Ecto neural progenitor cell (in vitro differentiated cells): ENCODE measurements at places on chromosomes 7 and 10.

- DNase-seq: no peak
Measured at GRCh38 chr7:8747338-8747737, 313.9 kb downstream of the NXPH1 start.

DNA sequence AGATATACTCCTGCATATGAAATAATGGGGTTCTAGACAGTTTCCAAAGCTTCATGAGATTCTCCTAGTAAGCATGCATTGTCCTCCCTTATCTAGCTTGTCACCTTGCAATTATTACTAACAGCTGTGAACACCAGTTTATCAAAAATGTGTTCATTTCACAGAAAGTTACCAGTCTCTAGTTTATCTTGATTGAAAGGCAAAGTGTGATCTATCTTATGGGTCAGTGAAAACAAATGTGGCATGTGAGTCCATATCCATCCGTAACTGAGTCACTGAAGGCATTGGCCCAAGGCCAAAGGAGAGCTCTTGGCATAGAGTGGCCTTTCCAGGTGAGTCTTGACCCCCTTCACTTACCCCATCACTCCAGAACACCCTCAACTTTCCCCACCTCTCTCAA, 53.2 kb downstream of the GSAP start:
- DNase-seq: no peak

DNA sequence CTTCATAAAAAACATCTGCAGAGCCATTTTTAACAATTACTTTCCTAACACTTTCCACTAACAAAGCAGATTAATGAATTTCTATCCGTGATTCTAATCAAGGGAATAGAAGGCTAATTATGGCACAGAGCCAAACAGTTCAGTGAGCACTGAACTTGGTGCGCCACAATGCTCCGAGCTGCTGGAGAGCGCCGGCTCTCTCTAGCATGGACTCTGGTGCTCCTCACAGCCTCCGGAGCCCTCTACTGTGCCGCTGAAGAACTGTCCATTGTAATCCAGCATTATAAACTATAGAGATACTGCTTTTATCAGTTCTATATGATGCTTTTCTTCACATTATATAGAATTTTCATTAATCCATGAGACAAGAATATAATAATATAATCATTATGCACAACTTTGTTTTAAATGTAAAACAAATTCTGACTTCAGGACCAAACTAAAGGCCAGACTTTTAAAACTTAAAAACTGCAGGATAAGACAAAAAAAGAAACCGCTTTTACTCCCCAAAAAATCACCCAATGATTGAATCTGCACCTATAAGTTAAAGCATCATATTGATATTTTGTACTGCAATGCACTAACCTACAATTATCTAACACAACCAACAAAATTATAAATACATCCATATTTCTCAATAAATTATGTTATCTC, 123.6 kb downstream of the RNF32 start:
- DNase-seq: no peak

DNA sequence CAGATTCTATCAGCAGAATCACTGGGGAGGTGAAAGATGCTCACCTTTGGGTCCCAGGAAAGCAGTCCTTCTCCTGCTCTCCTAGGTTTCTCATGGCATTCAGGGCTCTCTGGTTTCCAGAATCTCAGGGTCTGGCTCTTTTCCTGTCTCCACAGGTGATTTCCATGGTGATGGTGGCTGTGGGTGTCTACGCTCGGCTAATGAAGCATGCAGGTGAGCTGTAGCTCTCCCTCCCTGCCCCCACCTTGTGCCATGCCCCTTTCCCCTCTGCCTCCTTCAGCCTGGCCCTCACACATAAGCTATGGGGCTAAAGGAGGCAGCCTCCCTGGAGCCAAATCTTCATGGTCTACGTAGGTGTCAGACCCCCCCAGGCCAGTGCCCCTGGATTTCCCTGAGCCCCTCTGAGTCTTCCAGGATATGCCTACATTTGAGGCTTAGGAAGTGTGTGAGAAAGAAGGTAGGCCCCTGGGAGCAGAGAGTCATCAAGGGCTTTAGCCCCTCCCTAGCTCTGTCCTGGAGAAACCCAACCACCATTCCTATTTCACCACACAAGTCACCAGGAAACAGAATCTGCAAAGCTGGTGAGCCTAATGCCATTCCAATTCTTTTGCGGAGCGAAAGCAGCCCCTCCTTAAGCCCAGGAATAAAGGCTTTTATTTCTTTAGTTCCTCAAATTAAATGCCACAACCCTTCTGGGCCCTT, 17.2 kb downstream of the TSPAN33 start:
- DNase-seq: no peak

GRCh38 chr7:151012031-151012692, 12.1 kb downstream of the ATG9B start:
- DNase-seq: no peak

DNA sequence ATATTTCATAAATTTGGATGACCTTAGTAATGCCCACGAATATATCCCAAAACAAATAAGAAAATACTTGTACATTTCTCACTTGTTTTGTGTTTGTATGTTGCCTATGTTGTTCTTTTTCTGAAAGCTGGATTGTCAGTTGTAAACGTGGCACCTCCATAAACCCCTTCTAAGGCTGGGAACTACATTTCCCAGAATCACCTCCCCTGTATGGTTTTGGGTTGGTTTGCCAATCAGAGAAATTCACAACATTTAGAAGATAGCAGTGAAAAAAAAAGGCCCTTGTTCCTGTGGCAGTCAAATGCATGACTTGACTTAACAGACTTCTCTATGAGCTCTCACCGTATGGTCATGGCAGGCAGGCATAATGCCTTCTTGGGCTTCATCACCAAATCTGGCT, 676.3 kb upstream of the STEAP1 start:
- no peak for DNase-seq

- no peak for DNase-seq
Measured at GRCh38 chr10:47071891-47072290, 160.7 kb downstream of the PTPN20 start.

DNA sequence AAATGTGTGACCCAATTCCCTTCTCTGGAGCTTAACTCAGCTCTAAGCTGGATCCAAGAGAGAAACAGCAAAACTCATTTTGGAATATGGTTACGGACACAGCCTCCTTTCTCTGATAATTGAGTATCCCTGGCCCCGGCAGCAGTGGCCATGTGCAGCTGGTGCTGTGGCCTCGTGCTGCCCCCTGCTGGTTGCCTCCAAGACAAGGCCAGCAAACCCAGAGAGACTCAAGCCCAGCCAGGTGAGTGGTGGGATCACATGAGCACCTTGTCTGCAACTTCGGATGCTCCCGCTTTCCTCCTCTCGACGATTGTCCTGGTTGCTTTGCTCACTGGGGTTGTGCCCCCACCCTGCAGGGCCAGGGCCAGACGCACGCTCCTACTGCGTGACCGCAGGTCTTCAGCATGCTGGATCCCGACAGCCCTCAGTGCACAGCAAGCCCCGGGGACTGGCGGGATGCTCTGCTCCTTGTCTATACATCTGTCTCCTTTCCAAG, 19.4 kb downstream of the SFTPD start:
- peak; percentile 84 for DNase-seq

DNA sequence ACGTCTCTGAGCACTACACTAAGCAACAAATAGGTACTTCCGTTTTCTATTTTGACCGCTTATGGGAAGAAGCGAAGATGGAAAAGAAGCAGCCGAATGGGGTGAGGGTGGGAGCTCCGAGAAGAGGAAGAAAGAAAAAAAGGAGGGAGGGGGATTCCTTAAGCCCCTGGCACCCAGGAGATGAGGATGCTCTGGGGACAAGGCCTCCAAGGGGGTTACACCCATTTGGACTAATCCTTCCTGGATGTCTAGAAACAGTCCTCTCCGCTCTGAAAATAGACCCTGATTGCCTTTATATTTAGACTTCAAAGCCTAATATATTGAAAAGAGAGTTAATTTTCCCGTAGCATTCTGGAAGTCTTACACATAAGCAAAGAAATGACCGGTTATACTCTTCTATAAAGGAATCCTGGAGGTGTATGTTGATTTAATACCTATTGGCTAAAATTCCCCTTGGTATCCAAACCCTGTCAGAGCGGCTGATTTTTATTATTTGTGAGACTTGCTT, 676 bp upstream of the HTR7 start:
- DNase-seq: no peak

- peak; percentile 65 for DNase-seq
Measured at GRCh38 chr10:124742413-124743190, 1.6 kb downstream of the FAM53B start.

DNA sequence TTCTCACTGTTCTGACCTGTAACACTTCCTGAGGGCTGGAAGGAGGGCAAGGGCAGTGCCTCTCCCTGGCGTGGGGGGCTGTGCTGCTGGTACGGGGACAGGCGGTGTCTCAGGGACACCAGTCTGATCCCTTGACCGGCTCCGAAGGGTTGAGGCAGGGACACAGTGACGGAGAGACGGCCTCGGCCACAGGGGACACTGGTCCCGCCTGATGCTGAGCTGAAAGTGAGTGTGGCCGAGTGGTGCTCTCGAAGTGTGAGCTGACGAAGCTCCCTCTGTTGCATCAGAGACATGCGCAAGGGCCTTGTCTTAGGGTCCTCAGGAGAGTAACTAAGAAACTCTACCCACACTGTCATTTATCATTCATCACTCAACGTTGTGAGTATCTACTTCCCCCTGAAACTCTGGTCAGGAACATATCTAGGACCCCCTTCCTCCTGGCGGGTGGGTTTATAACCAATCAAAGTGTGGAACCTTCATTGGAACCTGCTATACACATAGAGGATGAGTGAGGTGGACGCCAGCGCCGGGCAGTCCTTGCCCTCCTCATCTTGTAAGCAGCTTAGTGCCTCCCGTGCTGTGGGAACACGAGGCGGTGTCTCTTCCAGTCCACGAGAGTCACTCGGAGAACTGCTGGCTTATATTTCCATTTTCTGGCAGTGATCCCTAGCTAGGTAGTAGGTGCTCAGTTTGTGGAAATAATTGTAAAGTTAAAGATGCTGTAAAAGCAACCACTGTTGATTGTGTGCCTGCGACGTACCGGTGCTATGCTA, 283.1 kb downstream of the DNAJB6 start:
- DNase-seq: no peak

- DNase-seq: no peak
Measured at GRCh38 chr7:28332046-28332445, 80.3 kb upstream of the CREB5 start.

- peak; percentile 32 for DNase-seq
Measured at GRCh38 chr10:48249763-48250351, 24.6 kb downstream of the FRMPD2 start.

DNA sequence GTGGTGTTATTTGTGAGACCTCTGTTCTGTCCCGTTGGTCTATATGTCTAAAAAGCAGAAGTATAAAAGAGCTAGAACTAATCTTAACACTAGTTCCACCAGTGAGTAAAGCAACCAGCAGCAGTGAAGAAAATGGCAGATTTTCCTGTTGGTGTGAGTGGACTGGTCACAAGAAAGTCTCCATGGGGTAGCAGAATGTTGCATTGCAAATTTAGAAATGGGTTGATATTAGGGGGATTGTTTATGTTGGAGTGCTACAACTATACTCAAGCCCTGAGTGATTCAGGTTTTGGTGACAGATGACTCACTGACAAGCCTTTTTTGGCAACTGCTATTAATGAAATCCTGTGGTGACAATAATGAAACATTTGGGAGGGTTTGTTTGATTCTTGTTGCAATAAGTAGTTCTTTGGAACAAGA, 5.6 kb downstream of the AVL9 start:
- no peak for DNase-seq

GRCh38 chr10:78062296-78062695, 28.6 kb downstream of the RPS24 start:
- no peak for DNase-seq

- no peak for DNase-seq
Measured at GRCh38 chr7:133911724-133912123, 215.4 kb upstream of the LRGUK start.

DNA sequence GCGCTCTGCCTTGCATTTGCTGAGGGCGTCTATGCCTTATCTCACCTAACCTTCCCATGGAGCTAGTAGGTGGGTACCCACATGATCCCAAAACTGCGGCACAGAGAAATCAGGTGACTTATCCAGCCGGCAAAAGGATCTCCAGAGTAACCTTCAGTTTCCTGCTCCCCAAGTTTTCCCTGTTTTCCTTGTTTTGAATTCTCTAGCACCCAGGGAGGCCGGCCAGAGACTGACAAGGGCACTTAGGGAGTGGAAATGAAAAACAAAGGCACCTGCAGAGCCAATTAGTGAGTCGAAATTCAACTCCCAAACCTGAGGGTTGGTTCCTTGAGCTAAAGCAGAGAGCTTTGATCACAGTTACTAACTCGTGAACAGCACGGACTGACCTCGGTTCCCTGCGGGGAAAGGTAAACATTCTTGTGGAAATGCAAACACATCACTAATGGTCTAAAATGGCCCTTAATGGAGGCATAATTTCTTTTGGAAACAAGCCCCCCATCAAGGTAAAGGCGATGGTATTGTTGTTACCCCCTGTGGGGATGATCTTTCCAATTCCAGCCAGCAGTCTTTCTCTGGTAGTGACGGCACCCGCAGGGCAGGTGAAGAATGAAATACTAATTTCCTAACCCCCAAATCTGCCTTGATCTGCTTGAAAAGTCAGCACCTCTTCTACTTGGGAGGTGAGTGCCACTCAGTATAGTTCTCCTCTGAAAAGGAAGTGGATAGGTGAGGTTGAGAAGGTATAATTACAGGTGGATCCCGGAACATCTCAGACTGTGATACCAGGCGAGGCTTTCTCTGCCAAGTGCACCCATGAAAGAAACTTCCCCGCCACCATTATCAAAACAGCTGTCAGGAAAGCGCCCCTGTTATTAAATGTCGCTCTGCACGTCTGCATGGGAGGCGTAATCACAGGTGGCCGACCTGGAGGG, 365.6 kb upstream of the AUTS2 start:
- no peak for DNase-seq

DNA sequence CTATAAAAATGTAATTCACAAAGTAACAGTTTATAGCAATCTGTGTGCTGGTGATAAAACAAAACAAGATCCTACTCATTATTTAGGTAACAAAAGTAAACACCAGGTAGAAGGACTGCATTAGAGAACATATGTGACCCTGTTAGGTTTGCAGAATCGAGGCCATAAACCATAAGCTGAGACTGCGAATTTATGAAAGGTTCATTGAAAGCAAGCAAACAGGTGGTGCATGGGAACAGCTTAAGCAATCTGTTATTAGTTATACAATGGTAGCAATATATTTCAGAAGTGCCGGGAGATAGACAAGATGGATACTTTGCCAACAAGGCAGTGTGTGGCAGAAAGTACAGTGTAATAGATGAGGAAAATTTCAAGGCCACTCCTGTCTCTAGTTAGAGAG, 23.5 kb upstream of the FAM133B start:
- DNase-seq: no peak

- DNase-seq: no peak
Measured at GRCh38 chr7:41268878-41269277, 434.0 kb downstream of the INHBA start.

GRCh38 chr7:107007892-107008287, 36.6 kb upstream of the PRKAR2B start:
- DNase-seq: no peak

DNA sequence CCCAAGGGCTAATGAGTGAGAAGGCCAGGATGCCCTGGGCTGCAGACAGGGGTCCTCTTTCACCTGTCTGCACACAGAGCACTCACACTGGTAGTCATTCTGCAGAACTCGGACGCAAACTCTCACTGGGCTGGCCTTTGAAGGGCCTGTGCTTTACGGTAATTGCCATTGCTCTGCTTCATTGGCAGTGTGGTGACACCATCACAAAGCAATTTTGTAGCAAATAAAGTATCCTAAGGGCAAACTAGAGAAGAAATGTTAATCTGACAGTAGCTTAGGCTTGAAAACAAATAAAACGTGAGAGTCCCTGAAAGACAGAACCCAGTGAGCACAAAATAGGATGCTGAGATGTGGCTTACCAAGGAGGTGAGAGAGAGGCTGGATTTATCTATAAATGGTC, 30.6 kb upstream of the FIGNL1 start:
- no peak for DNase-seq
